AG09309 (cell line): ENCODE measurements at places on chromosomes 16 and 17.

DNA sequence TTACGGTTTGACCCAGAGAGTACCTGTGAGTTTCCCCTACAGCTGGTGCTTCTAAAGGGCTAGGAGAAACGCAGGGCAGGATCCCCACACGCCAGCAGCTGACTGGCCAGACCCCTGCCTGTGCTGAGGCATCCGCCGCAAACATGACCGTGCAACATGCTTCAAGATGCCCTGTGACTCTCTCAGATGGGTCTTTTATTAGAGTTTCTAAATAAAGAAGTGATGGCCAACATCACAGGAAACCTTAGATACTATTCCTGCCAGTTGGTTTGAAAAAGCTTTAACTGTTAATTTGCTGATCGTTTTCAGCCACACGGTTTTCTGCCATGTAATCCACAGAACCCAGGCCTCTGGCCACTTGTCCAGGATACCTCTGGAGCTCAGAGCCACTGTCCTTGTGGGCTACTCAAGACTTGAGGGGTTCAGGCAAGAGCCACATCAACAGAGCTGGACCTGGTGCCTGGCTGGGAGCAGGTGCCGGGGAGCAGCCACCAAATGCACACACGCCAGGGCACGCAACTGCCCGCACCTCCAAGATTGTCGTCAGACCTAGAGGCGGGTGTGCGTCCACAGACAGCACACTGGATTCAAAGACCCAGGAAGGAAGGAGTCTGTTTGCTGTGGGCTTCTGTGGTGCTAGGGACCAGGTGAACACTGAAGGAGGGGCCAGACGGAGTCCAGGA, 118.4 kb downstream of the ZNF778 start:
- no peak for DNase-seq

DNA sequence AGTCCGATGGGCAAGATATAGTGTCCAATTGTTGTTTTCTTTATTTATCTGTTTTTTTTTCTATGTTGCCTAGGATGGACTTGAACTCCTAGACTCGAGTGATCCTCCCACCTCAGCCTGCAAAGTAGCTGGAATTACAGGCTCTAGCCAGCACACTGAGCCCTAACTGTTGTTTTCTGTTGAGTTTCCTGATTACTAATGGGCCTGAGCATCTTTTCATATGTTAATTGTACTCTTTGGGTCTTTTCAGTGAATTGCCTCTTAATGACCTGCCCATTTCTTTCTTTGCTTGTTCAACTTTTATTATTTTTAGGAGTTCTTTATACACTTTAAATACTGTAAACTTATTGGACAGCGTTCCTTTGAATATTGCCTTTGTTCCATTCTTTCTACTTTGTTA, 213.0 kb downstream of the HS3ST3B1 start:
- no peak for DNase-seq

GRCh38 chr16:35565626-35566025, 2106.2 kb downstream of the TP53TG3F start:
- DNase-seq = no peak

GRCh38 chr17:28249706-28250105, 69.3 kb upstream of the TMEM97 start:
- no peak for DNase-seq

GRCh38 chr16:4899474-4899846, 37.5 kb downstream of the PPL start:
- DNase-seq = no peak

- DNase-seq = peak; percentile 40
Observed at GRCh38 chr17:42783062-42783790, 2.8 kb downstream of the WNK4 start.

GRCh38 chr16:55057866-55058265, 127.2 kb downstream of the IRX5 start:
- no peak for DNase-seq

DNA sequence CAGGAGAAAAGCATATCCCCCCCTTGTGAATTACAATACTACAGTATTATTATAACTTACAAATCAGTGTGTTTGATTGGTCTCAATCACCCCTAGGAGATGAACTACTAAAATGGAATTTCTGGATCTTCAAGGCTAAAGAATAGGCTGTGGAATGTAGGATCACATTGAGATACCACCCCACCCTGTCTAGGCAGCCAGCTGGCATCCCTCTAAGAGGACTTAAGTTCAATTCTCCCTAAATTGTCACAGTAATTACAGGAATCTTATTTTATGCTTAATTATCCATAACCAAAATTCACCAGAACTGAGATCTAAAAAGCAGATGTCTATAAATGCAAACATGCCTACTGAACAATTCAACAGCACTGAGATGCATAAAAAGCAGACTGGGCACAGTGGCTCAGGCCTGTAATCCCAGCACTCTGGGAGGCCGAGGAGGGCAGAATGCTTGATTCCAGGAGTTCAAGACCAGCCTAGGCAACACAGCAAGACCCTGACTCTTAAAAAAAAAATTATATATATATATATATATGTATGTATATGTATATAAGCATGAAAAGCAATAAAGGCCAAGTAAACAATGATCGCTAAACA, 12.0 kb downstream of the AP1G1 start:
- no peak for DNase-seq

GRCh38 chr16:55189682-55190636, 134.0 kb upstream of the IRX6 start:
- no peak for DNase-seq

GRCh38 chr16:56345406-56346050, 79.8 kb downstream of the AMFR start:
- no peak for DNase-seq

DNA sequence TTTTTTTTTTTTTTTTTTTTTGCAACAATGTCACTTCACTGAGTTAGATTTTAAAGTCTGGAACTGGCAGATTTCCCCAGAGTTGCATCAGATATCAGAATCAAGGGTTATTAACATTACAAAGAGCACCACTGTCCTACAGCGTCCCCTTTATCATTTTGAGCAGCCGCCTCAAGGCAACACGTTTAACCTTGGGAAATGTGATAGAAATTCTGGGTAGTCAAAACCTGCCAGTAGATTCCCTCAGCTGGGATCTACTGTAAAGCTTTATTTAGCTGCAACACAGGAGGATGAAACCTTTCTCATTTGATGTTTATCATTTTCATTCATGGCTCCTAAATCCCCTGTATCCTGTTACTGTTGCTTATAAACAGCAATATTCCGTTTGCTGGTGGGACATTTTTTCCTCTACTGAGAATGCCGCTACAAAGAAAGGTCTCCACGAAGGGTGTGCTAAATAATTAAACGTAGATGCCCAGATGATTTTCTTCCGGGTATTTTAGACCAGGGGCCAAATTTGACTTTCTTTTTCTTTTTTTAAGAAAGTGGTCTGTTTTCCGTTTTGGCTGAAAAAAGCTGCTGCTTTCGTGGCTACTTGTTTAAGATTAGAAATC, 436.1 kb upstream of the GOT2 start:
- DNase-seq = no peak

DNA sequence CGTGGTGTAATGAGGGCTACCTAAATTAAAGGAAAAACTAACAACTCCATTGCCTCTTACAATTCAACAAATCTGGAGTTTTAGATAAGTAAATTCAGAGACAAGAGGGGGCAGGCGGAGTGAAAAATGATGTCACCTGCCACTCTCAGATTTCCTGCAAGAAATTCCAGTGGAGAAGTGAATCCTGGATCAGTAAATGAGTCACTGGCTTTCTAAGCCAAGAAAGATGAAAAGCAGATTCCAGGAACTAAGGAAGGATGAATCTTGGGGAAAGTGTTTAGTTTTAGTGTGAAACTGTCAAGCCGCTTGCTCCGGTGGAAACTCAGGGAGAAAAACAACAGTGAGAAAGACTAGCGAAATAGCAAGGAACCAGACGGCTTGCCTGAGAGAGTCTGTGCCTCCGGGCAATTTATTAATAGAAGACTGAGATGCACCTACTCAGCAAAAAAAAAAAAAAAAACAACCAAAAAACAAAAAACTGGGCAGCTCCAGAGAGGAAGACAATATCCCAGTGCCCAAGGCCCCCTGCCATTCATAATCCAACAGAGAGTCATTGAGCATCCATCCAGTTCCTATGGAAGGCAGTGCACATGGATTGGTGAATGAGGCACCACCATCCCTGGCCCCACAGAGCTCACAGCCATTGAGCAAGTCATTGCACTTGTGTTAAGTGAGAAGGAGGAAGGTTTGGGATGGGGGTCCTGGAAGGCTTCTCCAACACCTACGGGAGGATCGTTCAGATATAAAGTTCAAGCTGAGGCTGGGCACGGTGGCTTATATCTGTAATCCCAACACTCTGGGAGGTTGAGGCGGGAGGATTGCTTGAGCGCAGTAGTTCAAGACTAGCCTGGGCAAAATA, 12.1 kb upstream of the RIPOR1 start:
- peak; percentile 21 for DNase-seq

- DNase-seq = no peak
Observed at GRCh38 chr16:26365161-26365940, 673.6 kb downstream of the HS3ST4 start.

GRCh38 chr16:23856251-23856709, 20.5 kb downstream of the PRKCB start:
- no peak for DNase-seq

DNA sequence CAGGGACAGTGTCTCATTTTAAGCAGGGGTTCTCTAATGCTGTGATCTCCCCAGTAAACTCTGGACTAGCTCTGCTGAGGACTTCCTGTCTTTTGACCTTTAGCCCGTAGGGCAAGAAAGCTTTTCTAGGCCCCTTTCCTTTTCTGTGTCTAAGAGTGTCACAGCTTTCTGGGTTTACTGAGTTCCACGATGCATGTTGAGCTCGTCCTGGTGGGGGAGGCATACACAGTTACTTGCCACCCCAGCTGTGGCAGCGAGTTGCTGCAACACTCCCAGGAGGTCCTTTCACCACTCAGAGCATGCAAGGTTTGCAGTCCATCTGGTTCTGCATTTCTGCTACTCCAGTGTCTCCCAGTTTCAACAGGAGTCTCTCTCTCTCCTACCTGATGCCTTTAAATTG, 23.7 kb downstream of the NOD2 start:
- no peak for DNase-seq

DNA sequence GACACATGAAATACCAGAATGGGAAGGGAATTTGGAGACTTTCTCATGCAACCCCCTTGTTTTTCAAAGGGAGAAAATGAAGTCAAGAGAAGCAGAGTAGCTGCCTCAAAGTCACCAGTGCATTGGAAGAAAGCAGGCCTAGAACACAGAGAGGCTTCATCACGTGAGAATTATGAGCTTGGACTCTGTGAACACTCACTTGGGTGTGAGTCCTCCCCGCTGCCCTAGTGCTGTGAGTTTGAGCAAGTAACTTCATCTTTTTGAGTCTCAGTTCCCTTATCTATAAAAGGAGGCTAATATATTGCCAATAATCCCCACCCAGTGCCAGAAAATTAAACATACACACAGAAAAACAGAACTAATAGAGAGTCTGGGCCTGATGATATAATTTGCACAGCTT, 315.8 kb downstream of the XYLT1 start:
- DNase-seq = no peak

DNA sequence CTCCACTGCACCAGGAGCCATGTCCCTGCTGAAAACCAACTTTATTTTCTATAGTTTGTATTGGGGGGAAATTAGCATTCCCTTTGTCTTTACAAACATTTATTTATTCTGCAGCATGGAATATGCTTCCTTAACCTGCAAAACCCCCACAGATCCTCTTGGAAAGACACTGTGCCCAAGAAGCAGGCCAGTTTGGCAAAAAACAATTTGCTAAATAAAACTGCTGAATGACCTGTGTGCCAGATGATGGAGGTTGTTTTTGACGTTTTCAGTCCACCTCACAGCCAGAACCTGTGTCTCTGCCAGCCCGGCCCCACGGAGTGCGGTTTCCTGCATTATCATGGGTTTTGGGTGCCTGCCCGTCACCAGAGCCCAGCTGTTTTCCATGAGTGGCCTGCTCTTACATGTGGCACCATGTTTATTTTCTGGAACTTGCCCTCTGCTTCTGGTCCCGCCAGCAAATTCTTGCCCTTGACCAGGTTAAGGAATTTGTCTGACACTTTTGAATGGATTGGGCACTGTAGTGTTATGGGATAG, 26.4 kb downstream of the ORC6 start:
- DNase-seq = no peak

DNA sequence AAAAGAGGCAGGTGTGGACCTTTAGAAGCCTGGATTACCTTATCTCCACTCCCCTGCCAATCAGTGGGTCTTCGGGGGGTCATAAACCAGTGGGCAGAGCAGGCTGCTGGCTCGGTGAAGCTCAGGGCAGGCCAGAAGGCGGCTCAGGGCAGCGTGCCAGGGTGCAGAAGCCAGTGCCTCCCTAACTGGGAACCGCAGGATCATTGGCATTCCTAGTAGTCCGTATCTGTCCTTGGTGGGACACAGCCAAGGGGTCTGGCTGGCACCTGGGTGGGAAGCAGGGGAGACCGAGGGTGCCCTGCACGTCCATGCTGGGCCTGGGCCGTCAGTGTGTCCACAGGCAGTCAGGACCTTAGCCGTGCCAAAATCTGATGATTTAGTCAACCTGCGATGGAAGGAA, 76.8 kb downstream of the SEC14L1 start:
- no peak for DNase-seq

- DNase-seq = no peak
Observed at GRCh38 chr16:68734782-68735181, 2.3 kb upstream of the CDH1 start.

DNA sequence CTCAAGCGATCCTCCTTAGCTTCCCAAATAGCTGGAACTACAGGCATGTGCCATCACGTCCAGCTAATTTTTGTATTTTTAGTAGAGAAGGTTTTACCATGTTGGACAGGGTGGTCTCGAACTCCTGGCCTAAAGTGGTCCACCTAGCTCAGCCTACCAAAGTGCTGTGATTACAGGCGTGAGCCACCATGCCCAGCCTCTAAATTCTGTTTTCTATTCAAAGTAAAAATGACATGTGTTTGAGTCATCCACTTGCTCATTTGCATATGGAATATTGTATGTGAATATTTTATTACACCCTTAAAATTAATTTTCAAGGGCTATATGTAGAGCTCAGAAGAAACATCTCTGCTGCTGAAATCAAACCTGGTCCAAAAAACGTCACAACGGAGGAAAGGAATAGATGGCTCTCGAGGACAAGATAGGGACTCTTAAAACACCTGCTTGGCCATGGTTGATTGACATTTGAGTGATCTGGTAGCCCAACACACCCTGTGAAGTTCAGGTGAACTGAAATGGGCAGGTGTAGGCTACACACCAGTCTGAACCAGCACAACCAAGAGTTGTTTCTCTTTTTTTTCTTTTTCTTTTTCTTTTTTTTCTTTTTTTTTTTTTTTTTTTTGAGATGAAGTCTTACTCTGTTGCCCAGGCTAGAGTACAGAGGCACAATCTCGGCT, 51.1 kb downstream of the SF3B3 start:
- DNase-seq = no peak

DNA sequence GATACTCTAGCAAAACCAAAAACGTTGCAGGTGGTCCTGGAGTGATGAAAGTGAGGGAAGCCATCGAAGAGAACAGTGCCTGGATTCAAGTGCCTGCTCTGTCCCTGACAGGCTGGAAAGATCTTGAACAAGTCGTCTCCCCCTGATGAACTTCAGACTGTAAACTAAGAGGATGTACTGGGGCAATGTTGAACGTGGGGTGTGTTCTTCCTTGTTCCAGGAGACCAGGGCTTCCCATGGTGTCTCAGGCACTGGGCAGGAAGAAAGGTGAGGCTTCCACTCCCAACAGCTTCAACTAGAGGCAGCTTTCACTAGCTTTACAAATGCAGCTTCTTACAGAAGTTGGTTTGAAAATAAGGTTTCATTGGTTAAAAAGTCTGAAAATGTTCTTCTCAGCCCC, 21.4 kb upstream of the NF1 start:
- no peak for DNase-seq

GRCh38 chr16:56279132-56279531, 87.8 kb downstream of the GNAO1 start:
- DNase-seq = no peak

GRCh38 chr16:16096121-16096857, 127.0 kb downstream of the ABCC6 start:
- peak; percentile 25 for DNase-seq

GRCh38 chr17:49447628-49448302, 33.1 kb upstream of the PHB1 start:
- DNase-seq = no peak
